Fibroblast of the conjunctiva (primary cell): ENCODE measurements at places on chromosomes 3 and 15.

- DNase-seq, result no peak
These were observed 17.4 kb downstream of the ATP11B start for GRCh38 chr3:182810574-182811268.

DNA sequence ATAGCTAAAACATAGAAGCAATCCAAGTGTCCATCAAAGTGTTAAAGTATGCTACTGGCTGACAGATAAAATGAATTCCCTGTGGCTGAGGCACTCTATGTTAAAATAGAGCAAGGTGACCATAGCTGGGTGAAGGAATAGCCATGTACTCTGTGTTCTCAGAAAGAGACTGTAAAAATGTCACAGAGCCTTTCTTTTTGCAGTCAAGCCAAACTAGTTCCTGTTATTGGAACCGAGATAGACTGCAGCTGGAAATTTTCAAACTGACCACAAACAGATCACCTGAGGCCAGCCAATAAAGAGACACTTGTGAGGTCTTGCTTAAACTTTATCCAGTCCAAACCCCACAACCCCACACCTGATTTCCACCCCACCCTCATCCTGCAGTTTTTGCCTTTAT is 422.8 kb upstream of the NAALADL2 start:
- no peak for DNase-seq

GRCh38 chr15:74628949-74629348 is 13.3 kb downstream of the CLK3 start:
- no peak for DNase-seq

DNA sequence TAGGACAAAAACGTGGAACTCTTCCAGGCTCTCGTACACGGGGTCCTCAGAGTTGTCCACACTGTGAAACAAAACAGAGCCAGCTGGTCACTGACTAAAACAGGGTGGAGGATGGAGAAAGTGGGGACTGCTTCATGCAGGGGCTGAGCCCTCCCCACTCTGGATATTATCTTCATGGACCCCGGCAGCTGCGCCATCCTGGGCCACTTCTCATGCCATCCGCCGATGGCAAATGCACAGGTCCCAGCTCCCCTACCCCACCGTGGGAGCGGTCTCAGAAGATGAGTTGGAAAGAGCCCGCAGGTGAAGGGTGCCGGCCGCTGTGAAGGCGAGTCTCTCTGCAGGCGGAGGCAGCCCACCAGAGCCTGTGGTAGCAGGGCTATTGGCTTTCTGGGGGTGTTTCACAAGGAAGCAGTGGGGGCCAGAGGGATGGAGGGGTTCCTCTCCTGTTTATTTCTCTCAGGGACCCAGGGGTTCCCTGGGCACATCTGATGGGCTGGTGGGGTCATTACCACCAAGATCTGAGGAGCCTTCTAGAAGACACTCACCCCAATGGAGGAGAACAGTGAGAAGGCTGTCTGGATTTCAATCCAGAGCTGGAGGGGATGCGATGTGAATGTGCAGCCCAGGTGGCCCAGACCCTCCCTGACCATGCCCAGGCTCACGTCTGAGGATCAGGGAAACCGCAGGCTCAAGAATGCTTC is 177.3 kb downstream of the KLF13 start:
- no peak for DNase-seq

DNA sequence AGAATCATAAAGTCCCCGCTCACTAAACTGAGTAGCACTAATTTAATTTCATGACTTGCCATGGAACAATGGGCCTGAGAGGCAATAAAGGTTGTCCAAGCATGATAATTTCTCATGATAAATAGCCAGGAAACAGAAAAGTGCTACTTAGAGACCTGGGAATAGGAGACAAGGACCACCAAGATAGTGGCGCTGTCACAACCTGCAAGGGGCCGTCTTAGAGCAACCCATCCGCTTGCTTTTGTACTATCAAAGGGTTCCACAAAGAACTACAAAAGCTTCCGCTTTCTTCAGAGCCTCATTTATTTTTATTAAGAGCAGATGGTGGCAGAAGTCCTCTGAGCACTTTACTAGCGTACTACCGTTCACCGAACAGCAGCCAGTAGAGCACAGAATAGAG is 421.7 kb upstream of the GRM7 start:
- no peak for DNase-seq

DNA sequence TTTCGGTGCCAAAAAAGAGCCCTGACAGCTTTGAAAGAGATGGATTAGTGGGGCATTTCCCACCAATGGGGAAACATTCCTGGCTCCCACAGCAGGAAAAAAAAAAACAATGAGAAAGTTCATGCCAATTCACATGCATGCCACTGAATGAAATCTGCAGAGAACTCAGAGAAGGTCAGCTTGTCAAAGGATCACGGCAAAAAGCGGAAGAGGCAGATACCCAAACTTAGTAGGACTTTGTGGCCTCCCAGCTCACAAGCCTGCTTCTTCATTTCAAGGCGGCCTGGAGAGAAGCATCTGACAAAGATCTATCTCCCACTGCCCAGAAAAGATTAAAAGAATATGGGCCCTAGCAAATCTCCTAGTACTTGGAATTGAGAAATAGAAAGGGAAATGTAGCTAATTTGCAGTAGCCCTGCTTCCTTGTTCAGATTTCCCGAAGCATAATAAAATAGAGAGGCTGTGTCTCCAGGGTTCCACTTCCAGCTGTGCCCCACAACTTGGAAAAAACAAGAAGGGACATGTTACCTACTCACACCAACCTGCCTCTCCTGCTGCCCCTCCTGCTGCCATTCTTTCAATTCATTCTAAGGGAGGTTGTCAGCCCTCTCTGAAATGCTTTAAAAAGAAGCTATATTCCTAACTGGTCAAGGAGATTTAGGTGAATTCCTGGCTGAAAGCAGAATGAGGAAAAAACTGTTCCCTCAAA is 170.4 kb downstream of the FHIT start:
- DNase-seq, result no peak

GRCh38 chr15:43896543-43896942 is 69.7 kb downstream of the WDR76 start:
- no peak for DNase-seq

DNA sequence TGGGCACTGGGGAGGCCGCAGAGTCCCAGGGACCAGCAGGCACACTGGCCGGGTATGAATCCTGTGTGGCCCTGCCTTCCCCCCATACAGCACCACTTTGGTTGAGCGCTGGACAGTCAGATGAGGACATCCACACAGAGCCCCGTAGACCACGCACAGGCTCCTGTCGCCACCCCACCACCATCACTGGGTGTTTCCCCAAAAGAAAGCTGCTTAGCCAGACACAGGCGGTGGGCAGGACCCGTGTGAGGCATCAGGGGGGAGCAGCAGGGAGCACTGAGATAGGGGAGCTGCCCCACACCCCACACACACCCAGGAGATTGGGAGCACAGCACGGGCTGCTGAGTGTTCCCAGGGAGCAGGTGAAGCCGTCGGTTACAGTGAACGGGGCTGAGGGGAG is 42.4 kb upstream of the SLC41A3 start:
- DNase-seq, result no peak

DNA sequence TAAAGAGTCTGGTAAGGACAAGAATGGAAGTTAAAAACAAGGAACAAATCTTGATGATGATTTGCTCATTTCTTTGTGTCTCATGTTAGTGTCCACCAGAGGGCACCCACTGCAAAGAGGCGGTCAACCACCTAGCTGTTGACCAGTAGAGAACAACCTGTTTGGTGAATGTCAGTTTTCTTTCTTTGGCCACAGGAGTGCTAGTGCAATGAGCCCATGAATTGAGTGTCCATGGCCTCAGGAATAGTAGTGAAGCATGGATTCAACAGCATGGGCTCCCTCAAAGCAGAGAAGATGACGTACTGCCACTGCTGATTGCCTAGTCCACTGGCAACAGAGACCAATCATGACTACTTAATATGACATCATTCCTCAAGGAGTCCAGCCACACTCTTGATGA is 10.7 kb upstream of the CNTN6 start:
- DNase-seq, result peak; percentile 58

- peak; percentile 50 for DNase-seq
These were observed 15.0 kb downstream of the PTH1R start for GRCh38 chr3:46892285-46893145.

DNA sequence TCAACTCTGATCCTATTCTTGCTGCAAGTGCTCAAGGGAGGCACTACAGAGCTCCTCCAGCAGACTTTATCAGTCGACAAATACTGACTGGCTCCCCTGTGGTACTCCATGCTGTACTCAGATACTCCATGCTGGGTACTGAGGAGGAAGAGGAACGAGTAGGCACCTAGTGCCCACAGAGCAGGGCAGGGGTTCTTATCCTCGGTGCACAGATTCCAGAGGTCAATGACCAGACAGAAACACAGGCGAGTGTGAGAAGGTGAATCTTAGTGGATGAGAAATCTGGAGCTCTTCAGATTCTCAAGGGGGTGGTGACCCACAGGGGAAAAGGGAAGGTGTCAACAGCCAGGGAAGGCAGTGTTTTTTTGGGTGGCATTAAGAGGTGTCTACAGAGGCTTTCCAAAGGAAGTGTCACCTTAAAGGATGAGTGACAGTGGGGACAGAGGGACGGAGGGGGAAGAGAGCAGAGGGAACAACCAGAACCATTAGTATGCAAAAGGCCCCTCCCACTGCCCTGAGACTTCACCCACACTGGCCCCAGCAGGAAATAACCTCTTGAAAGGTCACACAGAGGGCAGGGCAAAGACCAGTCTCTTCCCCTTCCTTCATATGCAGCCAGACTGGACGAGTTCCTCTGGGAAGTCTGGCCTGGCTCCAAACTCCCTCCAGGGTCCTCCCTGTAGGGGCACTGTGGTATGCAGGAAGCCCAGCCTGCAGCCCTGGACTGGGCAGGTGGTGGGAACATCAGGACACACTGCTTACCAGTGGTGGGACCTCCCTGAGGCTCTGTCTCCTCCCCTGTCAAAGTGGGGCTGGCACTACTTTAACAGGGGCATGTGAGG is 27.5 kb downstream of the CCDC12 start:
- no peak for DNase-seq

- no peak for DNase-seq
These were observed 540 bp upstream of the HHATL start for GRCh38 chr3:42702982-42703694.

DNA sequence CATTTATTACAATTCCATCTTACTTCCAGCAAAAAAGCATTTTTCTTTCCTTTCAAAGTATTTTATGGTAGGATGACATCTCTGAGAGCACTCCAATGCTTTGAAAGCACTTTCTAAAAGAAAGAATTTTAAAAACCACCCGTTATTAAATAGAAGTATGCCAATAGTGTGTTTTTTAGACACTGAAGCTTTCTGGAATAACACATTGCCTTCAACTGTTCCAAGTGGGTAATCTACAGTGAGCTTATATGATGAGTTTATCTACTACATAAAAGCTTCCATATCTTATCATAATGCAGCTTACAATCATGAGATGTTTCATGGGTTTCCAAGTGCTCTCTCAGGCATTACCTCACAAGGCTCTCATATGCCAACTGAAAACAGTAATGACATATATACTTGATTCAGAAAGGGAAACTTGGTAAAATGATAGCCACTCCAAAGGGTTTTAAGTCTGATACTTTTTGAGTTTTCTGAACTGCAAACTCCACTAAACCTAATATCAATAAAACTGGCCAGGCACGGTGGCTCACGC is 14.1 kb downstream of the CMTM6 start:
- no peak for DNase-seq

DNA sequence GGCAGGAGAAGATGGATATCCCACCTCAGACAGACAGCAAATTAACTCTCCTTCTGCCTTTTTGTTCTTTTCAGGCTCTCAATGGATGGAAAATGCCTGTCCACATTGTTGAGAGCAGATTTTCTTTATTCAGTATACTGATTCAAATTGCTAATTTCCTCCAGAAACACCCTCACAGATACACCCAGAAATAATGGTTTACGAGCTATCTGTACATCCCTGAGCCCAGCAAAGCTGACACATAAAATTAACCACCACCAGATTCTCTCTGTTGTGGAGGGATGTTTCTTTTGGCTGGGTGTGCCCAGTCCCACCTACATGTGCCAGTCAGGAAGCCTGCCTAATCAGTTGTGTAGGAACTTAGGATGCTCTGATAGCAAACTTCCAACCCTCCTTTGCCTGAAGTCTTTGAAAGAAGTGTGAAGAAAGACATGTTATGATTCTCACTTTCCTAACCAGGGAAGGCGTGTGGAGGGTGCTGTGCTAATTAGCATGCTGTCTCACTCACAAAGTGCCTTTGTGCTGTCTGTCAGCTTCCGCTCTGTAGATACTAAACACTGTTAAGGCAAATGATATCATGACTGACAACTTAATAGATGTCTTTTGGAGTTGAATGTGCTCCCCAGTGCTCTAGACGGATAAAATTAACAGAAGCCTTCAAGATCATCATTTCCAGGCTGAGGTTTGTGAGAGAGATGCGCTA is 208.5 kb downstream of the CLSTN2 start:
- DNase-seq, result no peak

DNA sequence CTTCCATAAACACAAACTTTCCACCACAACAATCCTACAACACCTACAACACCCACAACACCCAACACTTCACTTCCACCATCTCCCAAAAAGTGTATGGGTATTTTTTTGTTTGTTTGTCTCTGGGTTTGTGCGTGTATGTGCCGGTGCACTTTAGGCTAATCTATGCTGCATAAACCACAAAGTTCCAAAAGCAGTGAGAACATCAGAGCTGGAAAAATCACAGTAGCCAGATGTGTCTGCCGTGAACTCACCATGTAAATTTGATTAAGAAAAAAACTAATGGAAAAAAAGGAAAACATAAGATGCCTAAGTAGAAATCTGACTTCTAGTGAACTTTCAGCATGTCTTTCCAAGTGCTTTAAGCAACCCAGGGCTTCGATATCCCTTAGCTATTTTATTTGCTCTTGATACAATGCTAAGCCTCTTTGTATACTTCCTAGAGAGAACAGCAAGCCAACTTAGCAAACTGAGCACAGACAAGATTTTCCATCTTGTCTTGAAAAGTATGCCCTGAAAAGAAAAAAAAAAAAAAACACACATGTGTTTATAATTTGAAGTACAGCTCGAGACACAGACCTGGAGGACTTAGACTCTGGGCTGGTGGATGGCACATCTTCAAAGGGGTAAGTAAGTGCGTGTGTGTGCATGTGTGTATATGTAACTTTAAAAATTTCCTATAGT is 91.4 kb downstream of the WWTR1 start:
- DNase-seq, result peak; percentile 51

- DNase-seq, result no peak
These were observed 64.3 kb upstream of the GATM start for GRCh38 chr15:45442507-45443135.

- DNase-seq, result no peak
These were observed 3.0 kb upstream of the TLNRD1 start for GRCh38 chr15:80997692-80998091.

GRCh38 chr3:41630708-41631107 is 331.2 kb downstream of the ULK4 start:
- DNase-seq, result no peak

- no peak for DNase-seq
These were observed 265.1 kb upstream of the COL8A1 start for GRCh38 chr3:99373088-99373845.
